ENCODE measurements at places on chromosomes 6 and 20.

DNA sequence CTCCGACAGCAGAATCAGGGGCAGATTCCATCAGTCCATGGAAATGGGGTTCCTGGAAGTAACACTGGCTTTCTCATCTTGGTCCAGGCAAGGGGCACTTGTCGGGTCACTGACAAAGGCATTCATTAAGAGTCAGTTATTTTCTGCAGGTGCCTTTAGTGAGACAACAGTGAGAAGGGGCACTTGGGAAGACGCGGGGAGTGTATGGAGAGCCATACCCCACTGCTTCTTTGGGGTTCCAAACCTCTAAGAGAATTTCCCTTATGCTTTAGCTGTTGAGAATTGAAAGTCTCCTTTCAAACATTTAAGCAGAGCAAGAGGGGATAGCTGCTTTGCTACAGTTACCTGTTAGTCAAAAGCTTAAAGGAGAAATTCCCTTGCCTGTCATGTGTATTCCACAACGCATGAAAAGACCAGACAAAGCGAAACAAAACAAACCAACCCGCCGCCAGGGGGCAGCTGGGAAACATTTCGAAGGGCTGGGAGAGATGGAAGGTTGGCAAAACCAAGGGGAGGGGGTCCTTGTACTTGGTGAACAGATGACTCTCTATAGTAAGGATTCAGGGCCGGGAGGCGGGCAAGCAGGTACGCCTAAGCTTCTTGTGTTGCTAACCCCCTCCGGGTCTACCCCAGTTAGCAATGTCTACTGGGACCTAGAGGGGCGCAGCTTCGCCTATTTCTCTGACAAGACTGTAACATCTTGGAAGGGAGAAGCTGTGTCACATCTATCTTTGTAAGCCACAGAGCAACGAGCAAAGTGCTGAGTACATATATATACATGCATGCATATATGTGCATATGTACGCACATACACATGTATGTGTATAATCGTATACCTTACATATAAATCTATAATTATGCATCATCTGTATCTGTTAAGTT lies 474.9 kb upstream of the AGPAT4 start:
- no peak for DNase-seq

- DNase-seq = no peak
Measured at GRCh38 chr20:52291109-52291508, 99.5 kb upstream of the ZFP64 start.

GRCh38 chr20:36454332-36454697 lies 87.0 kb upstream of the MYL9 start:
- DNase-seq = no peak

DNA sequence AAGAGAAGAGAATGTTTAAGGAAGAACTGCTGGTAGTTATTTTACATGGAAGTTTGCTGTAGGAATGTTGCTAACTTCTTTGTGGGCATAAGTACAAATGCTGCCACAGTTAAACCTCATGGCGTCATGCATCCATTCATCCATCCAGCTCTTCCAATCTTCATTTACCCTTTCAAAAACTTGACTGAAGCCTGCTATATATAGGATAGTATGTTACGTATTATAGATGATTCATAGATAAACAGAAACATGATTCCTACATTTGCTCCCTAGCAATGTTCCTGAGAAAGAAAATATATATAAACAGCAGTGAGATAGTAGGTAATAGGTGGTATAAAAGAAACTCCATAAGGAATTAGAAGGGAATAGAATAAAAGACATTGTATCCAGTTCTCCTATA lies 93.7 kb downstream of the NDUFAF5 start:
- DNase-seq = no peak

DNA sequence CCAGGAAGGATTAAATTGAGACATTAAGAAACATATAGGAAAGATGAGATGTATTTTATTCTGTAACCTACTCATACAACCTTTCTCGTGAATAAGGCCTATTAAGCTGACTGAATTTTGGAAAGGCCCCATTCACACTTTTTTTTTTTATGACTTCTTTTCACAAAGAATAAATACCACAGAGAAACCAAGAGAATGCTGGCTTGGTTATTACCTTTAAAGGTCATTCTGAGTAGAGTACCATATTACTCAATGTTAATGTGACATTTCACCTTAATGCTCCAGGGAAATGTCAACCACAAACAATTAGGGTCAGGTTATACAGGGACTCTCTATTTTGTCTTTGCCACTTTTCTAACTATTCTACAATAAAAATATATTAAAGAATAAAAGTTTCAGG lies 204.9 kb upstream of the PTCHD4 start:
- DNase-seq = no peak
